Stimulated activated CD4-positive, alpha-beta T cell treated with anti-CD3 and anti-CD28 coated beads, TNF-alpha, amount 100 ng/mL, for 4 hours (primary cell): ENCODE measurements at places on chromosomes 12 and 14.
A peak's percentile ranks its signal among the peaks of the same experiment; 100 is the strongest.

DNA sequence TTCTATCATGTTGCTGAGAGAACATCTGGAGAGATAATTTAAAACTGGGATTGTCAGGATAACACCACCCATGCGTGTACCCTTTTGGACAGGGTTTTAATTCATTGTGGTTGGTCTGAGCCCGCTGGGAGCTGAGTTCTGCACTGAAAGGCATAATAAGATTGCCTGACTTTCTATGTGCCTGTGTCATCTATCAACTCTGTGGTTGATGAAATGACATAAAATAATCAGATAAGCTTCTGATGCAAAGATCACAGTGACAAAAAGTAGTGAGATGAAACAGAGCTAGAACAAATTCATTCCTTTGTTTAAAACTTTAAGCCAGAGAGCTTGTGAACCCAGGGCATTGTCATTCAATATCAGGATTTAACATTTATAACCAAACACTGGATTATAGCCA is 98.7 kb downstream of the BBS10 start:
- no peak for DNase-seq

DNA sequence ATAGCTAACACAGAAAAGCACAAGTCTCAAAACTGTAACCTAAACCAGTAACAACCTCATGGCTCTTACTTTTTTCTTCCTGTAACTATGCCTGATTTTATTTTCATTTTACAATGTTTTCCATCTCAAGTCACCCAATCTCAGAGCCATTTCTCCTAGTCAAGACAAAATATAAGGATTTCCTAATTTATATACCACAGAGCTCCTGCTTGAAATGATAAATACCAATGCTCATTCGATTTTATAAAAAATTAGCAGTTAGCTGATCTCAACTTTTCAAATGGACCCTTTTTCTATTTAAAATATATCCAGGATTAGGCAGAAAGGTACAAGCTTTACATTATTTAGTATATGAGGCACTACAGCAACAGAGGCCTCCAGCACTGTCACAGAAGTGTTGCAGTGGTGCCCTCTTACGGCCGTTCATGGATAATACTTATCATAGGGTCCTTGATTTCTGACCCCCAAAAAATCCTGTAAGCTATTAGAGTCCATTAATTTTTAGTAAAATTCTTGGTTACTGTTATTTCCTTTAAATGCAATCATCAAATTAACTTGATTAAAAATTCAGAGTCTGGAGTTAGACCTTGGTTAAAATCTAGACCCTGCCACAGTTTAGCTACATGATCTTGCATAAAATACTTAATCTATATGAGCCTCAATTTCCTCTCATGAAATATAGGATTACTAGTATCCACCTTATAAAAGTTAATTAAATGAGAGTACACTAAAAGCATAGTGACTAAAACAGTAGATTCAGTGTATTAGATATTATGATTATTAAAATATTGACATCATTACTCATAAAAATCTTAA is 68.3 kb downstream of the SEC23A start:
- no peak for DNase-seq

- DNase-seq = no peak
Measured at GRCh38 chr12:132620899-132621656, 2.5 kb downstream of the P2RX2 start.

DNA sequence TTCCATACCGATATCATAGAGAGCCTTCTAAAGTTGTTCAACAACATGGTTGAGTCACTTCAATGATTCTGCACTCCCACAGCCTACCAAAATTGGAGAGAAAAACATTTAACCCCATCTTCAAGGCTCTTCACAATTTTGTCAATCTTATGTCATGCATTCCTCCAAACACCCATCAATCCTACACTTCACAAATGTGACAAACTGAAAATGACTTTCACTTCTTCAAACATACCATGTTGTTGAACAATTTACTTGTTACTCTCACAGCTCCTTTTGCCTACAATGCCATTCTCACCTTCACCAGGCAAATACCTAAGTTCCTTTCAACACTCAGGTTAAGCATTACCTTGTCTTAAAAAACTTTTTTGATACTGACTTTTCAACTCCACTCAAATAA is 88.0 kb downstream of the OSBPL8 start:
- no peak for DNase-seq

DNA sequence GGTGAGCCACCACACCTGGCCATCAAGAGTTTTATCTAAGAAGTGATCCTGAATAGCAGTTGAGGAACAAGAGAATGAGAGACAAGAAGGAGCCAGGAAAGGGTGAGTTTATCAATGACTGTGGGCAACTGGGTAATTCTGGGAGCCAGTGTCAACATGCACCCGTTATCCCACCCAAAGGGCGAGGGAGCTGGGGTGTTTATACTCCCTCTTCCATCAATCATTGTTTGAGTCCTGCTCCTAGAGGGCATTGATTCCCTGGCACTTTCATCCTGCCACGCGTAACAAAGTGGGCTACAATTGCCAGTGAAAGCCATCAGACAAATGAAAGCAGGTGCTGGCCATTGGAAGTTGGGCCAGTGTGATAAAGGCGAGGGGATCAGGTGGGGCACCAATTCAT is 136.3 kb downstream of the SUDS3 start:
- no peak for DNase-seq

DNA sequence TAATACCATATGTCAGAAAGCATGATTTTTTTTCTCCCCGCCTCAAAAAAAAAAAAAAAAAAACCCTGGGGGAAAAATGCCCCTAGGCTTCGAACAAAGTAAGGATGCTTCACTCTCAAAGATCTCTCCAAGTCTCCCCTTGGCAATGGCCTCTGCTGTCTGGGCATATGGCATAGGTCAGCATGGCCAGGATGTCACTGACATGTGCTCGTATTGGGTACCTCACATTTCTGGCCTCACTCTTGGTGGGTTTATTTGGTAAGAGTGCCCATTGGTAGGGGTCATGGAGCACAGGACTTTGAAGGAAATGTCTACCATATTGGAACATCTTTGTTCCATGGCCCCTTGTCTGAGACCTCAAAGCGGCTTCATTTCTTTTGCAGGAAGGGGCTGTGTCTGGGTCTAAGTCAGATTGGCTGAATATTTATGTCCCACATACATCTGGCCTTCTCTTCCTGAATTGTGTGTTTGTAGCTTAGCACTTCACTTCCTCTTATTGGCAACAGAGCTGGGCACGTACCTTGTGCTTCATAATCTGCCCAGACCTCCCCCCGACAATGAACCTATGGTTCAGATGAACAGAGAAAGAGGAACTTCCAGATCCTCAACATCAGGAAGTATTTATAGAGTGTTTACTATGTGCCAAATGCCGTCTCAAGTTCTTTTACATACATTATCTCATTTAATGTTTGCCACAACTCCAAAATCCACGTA is 36.3 kb upstream of the OAS1 start:
- DNase-seq = no peak

- DNase-seq = peak; percentile 66
Measured at GRCh38 chr12:12007001-12007712, 63.6 kb upstream of the BCL2L14 start.

- no peak for DNase-seq
Measured at GRCh38 chr12:113683574-113683973, 211.9 kb upstream of the LHX5 start.

DNA sequence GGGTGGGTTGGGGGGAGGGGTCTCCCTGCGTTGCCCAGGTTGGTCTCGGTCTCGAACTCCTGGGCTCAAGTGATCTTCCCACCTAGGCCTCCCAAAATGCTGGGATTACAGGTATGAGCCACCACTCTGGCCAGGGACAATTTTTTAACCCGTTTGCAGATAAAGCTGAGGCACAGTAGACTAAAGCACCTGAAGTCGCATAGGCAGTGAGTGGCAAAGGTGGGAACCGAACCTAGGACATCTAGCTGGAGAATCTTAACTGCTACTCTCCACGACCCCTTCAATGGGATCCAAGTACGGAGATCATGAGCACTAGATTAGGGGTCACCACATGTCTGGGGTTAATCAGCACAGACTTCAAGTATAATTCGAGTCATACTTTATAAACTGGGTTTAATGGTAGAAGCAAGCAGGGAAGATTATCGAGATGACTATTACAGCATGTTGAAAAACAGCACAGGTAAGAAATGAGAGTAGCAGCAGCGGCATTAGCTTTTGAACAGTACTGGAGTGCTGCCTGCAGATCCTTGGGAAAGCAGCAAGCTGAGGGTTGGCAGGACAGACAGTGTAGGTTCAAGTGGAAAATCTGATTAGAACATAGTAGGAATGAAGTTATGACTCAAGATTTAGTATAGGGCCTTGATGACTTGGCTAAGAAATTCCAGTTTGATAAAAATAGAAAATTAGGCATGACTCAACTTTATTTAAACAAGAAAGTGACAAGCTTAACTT is 23.9 kb downstream of the NID2 start:
- no peak for DNase-seq

GRCh38 chr14:90911121-90911520 is 94.9 kb upstream of the TTC7B start:
- DNase-seq = no peak

GRCh38 chr14:99190696-99191394 is 81.2 kb downstream of the BCL11B start:
- no peak for DNase-seq
